ENCODE measurements at places on chromosomes 5 and 9. TPM values are rescaled to one million over a fixed set of nuclear protein-coding genes. Genes with fewer than 3 reads are reported as not detected.

GRCh38 chr5:154520861-154521453, 42.9 kb upstream of the HAND1 start:
- no peak overlapping the region for H3K27ac ChIP-seq
- H3K4me1 ChIP-seq, result no peaks in the 10 kb centered on the region
- H3K4me3 ChIP-seq, result no peak overlapping the region
- no peaks in the 10 kb centered on the region for H3K27me3 ChIP-seq

GRCh38 chr5:95858023-95858461, 35.5 kb upstream of the GLRX start:
- DNase-seq, result no peak
- no peaks in the 10 kb centered on the region for H3K36me3 ChIP-seq
- H3K4me1 ChIP-seq, result peaks cover 58% of the 10 kb centered on the region
- H3K4me3 ChIP-seq, result no peak overlapping the region

DNA sequence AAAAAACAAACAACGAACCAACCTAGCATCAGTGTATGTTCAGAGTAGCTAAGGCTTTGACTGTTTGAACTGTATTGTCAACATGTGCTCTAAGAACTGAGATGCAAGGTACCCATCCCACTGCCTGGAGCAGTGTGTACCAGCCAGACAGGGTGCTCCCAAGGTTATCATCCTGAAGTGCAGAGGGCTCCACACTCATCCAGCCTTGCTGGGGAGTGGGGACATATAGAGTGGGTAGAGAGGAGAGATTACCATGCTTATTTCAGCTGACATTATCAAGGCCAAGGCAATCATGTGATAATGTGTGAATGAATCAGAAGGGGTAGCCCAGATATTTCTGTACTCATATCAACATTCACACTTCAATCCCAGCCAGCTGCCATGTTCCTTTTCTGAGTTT, 68.7 kb upstream of the ZNF622 start:
- H3K36me3 ChIP-seq, result no peaks in the 10 kb centered on the region
- no peak overlapping the region for H3K4me3 ChIP-seq
- no peaks in the 10 kb centered on the region for H3K4me1 ChIP-seq
- no peak overlapping the region for H3K27ac ChIP-seq
- H3K27me3 ChIP-seq, result no peaks in the 10 kb centered on the region
- DNase-seq, result no peak

GRCh38 chr5:142908659-142909058, 138.5 kb downstream of the ARHGAP26 start:
- no peak overlapping the region for H3K27ac ChIP-seq
- H3K27me3 ChIP-seq, result no peaks in the 10 kb centered on the region
- H3K4me3 ChIP-seq, result no peak overlapping the region
- DNase-seq, result no peak

DNA sequence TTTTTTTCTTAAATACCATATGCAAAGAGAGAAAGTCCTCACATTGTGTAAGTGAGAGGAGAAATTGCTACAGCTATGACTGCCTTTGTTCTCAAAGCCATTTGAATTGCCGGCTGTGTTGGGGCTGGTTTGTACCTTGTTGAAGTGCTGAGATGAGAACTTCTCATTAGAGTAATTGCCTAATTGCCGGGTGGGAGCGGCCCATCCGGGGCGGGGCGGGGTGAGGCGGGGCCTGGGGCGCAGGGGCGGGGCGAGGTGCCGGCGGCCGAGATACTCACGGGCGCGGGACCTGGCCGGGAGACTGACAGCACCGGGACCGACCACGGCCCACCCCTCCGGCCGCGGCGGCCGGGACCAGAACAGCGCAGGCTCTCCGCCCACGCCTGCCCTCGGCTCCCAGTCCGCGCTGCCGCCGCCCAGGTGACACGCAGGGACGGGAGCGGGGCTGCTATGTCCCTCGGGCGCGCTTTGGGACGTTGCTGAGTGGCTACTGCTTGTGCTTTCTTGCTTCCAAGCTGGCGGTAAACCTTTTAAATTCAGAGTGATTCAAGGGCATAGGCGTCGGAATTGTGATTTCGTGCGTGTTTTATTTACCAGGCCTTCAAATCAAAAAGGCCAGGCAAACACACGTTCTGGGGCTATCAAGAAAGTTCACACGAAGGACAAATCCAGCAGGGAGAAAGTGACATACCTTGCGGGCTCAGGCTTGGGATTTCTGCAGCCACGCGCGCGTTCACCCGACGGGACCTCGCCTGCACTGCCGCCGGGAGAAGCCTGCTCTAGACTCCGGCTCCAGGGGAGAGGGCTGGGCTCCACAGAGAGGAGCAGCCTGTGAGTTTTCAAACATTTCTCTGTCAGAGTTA, 269.1 kb downstream of the FANCC start:
- H3K27ac ChIP-seq, result peak overlapping the region; percentile 90
- H3K27me3 ChIP-seq, result peaks cover 14% of the 10 kb centered on the region
- DNase-seq, result peak; percentile 84
- no peaks in the 10 kb centered on the region for H3K36me3 ChIP-seq
- peaks cover 7% of the 10 kb centered on the region for H3K4me1 ChIP-seq
- peak overlapping the region; percentile 56 for H3K4me3 ChIP-seq

- H3K36me3 ChIP-seq, result no peaks in the 10 kb centered on the region
- H3K27ac ChIP-seq, result no peak overlapping the region
- no peak for DNase-seq
Observed at GRCh38 chr9:93280661-93281259, 96.8 kb downstream of the WNK2 start.

DNA sequence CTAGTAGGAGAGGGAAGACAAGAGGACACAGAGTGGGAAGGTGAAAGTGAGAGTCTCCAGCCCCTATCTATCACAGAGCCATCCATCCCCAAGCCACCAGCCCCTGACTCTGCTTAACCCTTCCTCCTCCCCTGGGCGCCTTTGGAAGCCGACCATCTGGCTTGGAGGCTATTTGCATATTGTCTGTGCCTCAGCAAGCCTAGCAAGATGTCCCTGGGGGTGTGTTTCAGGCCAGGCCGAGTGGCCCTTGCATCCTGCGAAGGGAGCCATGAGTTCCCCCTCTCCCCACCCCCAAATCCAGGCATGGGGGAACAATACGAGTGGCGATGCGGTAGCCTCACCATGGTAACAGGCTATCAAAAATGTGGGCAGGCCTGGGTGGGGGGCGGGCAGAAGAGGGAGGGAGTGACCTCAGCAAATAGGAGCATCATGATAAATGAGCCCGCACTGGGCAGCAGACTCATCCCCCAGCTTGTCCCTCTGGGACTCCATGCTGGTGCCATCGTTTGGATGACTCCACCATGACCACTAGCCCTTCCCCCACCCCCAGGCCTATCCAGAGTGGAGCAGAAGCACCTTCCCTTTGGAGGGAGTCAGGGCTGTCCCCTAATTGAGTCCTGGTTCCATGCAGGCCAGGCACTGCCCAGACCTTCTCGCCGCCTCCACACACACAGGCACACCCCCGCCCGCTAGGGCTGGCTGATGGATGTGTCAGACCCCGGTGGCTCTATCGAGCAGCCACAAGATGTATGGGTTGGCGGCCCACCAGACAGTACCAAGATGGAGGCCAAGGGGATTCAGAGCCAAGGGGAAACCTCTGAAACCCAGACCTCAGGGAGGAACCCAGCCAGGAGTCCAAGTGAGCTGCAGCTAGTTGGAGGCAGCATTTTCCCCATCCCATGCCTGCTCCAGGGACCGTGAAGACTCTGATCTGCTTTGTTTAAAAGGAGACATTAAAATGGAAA, 14.6 kb downstream of the URM1 start:
- no peaks in the 10 kb centered on the region for H3K4me1 ChIP-seq
- H3K36me3 ChIP-seq, result no peaks in the 10 kb centered on the region
- no peak for DNase-seq
- no peak overlapping the region for H3K27ac ChIP-seq

DNA sequence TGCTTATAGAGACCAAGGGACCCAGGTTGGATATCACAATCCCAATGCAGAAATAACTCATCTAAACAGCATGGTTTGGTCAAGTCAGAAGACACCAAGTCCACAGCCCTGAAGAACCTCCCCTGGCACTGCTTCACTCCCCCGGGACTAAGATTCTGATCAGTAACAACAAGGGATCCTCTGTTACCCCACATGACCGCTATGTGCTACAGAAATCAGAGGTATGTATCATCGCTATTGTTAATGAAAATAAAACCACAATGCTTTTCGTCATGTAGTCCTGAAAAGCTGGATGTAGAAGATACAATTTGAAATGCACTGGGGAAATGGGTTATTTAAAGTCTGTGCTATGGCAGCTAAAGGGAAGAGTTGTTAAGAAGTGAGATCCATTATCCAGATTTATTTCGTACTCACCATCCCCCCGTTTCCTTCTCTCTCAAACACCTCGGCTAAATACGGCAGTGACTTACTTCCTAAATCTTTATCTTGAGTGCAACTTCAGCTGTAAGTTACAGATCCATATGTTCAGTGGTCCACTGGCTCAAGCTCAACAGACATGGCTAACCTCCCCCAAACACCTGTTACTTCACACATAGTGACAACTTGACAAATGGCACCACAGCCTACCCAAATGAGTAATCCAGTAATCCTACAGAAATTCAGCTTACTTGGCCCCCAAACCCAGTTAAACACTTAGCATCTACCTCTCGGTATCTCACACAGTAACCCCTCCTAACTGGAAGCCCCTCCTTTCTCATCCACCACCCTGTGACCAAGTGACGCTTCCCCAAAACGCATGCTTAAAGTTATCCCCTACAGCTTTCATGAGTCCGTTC, 129.2 kb downstream of the MYO10 start:
- no peak for DNase-seq
- no peak overlapping the region for H3K27ac ChIP-seq
- H3K4me3 ChIP-seq, result no peak overlapping the region
- no peaks in the 10 kb centered on the region for H3K27me3 ChIP-seq
- H3K4me1 ChIP-seq, result no peaks in the 10 kb centered on the region
- no peaks in the 10 kb centered on the region for H3K36me3 ChIP-seq

DNA sequence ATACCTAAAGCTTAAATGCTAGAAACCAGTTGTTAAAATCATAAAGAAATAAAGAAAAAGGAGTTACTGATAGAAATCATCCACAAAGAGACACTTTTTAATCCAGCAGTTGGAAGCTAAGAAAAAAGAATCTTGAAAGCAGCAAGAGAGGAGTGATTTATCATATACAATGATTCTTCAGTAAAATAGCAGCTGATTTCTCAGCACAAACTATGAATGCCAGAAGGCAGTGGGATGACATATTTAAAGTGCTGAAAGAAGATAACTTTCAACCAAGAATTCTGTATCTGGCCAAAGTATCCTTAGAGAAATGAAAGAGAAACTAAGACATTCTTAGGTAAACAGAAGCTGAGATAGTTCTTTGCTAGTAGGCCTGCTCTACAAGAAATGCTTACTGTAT, 366.0 kb downstream of the HTR1A start:
- H3K4me3 ChIP-seq, result no peak overlapping the region
- no peak overlapping the region for H3K27ac ChIP-seq
- H3K4me1 ChIP-seq, result no peaks in the 10 kb centered on the region
- no peaks in the 10 kb centered on the region for H3K36me3 ChIP-seq
- DNase-seq, result no peak

DNA sequence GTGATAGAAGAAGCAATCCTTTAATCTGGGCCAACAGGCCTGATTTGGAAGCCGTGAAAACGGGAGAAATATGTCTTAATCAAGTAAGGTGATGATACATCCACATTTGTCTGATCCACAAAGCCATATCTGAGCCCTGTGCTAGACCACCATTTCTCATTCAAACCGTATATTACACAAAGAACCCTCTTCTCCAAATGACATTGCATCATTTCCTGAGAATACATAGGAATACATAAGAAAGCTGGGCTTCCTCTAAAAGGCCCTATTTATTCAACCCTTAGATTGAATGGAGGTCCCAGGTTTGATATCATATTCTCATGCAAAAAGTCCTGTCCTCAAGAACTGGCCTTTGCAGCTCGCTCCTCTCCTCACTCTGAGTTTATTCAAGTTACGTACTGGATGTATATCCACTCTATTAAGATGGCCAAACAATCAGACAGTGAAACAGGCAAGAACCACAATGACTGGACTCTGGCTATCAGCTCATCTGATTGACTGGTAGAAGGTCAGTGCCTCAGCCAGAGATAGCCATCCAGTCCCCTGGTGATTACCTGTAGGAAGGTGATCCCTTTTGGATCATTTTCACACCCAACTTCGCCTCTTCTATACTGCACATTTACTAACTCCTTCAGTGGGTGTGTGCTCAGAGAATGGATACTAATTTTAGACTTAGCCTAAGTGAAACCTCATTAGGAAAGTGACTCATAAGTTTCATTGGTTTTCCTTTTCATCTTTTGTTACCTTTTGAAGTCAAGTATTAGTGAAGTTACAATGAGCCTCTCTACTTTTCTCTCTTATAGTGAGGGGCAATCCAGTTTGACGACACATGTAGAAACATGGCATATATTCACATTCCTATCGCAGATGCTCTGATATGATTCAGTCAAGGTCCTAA, 167.6 kb upstream of the WWC1 start:
- H3K36me3 ChIP-seq, result no peaks in the 10 kb centered on the region
- no peak overlapping the region for H3K4me3 ChIP-seq
- H3K27ac ChIP-seq, result no peak overlapping the region
- DNase-seq, result no peak

DNA sequence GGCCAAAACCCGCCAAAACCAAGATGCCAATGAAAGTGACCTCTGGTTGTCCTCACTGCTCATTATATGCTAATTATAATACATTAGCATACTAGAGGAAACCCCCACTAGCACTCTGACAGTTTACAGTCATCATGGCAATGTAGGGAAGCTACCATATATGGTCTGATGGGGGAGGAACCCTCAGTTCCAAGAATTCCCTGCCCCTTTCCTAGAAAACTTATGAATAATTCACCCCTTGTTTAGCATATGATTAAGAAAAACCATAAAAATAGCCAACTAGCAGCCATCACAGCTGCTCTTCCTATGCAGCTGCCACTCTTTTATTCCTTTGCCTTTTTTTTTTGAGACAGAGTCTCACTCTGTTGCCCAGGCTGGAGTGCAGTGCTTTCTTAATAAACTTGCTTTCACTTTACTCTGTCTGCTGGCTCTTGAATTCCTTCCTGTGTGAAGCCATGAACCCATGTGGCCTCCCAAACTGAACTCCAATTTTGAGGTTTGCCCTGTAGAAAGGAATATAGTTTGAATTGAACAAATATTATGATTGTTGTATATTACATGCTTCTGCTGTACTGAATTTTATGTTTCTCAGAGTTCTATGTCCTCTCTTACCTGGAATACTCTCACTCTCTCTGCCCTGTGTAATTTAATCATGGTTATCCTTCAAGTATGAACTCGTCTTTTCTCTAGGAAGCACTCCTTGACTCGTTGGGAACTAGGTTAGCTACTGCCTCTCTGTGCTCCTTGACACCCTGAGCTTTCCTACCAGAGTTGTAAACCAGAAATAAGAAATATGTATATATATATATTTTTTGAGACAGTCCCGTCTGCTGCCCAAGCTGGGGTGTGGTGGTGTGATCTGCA, 59.8 kb downstream of the KIAA1958 start:
- H3K4me3 ChIP-seq, result no peak overlapping the region
- no peaks in the 10 kb centered on the region for H3K4me1 ChIP-seq
- no peaks in the 10 kb centered on the region for H3K27me3 ChIP-seq
- no peak for DNase-seq
- H3K36me3 ChIP-seq, result no peaks in the 10 kb centered on the region

ICE1 gene
- 24.1 TPM for total RNA-seq

PCDHA11 gene
- total RNA-seq, result 1.5 TPM

FAXDC2 gene
- 17.9 TPM for total RNA-seq

Data from left lung (tissue), 14 donors.